ENCODE measurements at places on chromosomes 3 and 15.

GRCh38 chr3:71438904-71439303, 144.6 kb downstream of the FOXP1 start:
- no peak for DNase-seq

DNA sequence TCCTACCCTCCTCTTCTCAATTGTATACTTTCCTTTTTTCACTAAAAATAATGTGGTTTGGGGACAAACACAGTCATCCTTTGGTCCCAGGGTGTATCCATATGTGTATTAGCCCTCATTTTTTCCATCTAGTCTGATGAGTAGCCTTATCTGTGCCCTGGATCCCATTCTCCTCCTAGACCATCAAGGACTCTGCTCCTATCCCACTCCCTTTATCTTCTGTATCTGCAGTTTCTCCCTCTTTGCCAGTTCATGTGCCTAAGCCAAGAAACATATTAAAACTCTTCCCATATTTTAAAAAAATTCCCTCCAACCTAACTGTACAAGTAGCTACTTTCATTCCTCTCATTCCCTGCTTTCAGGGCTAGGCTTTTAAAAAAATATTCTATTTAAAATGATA, 25.2 kb downstream of the CCDC14 start:
- DNase-seq = no peak

DNA sequence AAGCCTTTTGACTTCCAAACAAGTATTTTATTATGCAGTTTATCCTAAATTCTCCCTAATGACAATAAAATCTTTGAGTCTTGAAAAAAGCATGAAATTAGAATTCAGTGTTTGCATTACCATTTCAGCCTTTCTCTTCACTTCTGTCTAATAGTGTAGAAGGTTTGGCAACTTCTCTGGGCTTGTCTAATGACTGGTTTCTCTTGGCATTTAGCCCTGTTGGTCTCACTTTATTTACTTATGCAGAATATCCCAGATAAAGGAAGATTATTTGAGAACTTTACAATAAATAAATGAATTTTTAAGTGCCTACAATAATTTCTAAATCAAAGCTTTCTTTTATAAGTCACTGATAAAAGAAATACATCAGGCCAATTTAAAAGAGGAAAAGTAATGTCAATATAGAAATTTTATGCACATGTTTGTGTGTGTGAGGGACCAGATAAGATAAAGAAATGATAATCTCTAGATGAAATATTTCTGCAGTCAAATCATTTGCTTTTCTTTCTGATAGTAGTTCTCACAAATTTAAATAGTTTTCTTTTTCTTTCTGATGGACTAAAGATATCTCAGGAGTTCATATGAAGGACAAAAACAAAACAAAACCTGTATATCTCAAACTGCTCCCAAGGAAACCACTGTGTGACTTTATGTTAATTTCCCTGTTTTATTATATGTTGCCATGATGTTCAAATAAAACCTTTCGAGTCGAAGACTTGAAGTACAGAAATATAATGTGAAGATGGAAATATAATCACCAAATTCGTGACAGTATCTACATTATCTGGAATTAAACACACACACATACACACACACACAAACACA, 533.1 kb upstream of the CBLB start:
- no peak for DNase-seq

DNA sequence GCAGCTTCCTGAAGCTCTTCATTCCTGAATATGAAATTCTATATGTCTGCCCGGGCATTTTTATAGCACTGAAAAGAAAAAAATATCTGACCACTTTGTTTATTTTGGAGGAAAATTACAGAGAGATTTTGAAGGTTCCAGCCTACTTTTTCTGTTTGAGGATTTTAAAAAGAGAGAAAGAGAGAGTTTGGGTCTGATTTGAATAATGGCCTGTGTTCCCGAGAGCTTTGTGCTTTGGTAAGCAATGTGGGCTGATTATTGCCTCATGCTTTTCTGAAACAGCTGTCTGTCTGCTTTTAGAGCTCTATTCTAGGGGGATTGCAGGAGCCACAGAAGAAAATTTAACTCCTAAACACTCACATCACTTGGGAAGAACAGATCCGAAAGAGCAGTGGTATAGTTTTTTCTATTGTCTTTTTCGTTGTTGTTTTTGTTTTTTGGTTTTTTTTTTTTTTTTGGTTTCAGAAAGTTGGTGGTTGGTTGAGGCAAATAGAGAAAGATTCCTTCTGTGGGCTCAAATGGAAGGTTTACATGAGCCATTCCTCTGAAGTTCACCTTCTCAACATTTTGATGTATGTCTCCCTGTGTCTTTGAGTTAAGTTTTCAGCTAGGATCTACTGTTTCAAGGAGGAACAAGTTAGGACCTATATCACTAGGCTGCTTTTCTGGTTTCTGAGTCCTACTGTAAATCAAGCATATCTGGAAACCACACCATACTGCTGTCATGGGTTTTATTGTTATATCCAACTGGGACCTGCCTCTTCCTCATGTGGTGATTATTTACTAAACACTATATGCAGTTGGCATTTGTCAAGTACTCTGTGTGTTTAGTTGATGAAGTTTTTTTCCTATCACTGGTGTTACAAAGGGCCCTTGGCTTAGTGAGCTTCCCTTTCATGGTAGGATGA, 178.9 kb downstream of the KCNMB2 start:
- DNase-seq = no peak

DNA sequence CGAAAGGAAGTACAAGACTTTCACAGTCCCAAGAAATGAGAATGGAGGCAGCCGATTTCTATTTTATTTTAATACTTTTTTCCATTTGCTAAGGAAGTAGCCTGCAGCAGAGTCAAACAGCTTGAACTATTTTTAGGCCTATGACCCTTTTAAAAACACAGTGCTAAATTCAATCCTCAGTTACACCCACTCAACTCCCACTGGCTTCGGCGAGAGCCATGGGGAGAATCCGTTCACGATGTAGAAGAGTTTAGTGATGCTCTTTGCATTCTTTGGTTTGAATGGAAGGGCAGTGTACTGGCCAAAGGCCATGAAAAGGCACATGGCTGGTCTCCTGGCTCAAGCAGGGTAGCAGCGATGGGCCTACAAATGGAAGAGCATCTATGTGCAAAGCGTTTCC, 343.5 kb downstream of the FOXP1 start:
- no peak for DNase-seq

DNA sequence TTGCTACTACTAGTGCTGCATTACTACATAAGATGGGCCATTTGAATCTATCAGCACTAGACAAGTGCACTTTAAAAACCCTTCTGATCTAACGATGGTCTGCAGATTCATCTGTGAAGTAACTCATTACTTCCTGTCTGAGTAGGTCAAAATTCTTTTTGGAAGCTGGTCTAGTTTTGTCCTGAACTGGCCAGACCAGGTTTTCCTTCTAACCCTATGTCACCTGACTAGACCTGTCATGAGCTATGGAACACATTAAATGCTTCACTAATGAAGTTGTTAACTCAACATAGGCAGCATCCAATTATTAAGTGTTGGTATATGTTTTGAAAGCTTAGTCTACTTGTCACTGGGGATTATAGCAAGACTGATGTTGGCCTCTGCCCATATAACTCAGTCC, 10.1 kb upstream of the RBM5 start:
- no peak for DNase-seq

DNA sequence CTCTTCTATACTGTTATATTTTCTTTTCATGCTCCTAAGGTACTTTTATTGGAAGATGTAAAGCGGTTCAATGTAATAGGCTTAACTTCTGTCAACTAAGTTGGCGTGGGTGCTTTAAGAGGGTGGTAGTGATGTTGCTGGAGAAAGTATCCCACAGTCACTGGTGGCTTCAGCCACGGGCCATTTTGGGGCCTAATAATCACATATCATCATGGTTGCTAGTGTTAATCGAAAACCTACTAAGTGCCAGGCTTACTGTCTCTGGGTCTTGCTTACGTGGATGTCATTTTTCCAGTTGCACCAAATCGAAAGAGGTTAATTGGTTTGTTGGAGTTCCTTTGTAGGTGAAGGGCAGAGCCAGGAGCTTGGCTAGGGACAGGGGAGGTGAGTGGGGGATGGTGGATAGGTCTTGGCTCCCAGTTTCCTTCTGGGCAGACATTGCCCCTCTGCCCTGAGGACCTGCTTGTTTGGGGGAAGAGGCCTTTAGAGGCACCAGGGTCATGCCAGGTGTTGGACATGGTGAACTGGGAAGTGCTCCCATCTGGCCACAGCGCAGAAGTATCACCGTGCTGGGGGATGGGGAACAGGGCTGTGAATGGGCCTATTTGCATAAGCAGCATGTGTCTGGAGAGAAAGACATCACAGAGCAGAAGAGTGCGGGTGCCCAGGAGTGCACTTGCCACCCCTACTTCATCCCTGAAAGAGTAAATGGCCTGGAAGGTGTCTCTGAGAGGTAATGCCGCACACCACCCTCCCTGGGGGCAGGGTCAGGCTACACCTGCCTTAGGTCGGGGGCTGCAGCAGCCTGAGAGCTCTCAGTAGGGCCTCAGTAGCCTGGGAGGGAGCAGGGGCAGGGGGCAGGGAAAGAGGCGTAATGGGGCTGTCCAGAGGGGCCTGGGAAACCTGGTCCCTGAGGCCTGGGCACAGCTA, 62.4 kb upstream of the POLG start:
- DNase-seq = no peak

- no peak for DNase-seq
Measured at GRCh38 chr15:85289677-85290365, 90.6 kb upstream of the AKAP13 start.

GRCh38 chr3:150599611-150600297, 3.4 kb upstream of the SELENOT start:
- DNase-seq = no peak

DNA sequence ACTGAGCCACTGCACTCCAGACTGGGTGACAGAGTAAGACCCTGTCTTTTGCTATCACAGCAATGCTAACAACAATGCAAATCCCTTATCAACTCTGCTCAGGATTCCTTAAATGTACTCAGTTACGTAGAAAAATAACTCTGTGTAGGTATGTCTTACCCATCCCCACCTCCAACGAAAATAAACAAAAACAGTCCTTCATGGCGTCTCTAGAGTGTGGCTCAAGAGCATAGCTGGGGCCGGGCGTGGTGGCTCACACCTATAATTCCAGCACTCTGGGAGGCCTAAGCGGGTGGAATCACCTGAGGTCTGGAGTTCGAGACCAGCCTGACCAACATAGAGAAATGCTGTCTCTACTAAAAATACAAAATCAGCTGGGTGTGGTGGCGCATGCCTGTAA, 13.2 kb upstream of the NCKIPSD start:
- no peak for DNase-seq

GRCh38 chr3:88009066-88009465, 49.7 kb downstream of the CGGBP1 start:
- no peak for DNase-seq

DNA sequence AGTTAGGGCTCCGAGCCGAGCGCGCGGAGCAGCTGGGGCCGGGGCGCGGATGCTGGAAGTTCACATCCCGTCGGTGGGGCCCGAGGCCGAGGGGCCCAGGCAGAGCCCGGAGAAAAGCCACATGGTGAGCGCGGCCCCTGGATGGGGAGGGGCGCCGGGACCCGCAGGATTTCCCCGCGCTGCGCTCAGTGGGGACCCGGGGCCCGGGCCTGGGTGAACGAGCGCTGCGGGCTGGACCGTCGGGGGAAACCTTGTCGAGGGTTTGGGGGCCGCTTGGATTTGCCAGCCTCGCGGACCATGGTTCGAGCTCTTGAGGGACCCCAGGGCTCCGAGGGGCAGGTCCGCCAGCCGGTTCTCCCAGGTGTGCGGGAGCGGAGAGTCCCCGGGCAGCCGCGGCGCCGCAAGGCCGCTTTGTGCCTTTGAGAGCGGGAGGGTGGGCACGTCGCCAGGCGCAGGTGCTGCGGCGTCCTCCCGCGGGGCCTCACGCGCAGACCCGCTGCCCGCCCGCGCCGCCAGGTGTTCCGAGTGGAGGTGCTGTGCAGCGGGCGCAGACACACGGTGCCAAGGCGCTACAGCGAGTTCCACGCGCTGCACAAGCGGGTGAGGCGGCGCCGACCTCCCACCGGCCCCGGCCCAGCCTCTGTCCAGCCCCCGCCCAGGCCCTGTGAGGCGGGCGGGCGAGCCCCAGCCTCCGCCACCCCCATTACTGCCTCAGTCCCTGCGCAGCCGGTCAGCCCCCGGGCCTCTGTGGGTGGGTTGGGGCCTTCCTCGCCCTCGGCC, at the start of gene SNX22:
SNX22 (plus strand) TSS at position 5 of the 780 bp plus-strand sequence; CDS start at position 50, 45 bp downstream.
- no peak for DNase-seq

GRCh38 chr15:63805993-63806980, 27.5 kb downstream of the HERC1 start:
- DNase-seq = no peak

- DNase-seq = no peak
Measured at GRCh38 chr15:101697488-101697887, 26.8 kb downstream of the TARS3 start.

DNA sequence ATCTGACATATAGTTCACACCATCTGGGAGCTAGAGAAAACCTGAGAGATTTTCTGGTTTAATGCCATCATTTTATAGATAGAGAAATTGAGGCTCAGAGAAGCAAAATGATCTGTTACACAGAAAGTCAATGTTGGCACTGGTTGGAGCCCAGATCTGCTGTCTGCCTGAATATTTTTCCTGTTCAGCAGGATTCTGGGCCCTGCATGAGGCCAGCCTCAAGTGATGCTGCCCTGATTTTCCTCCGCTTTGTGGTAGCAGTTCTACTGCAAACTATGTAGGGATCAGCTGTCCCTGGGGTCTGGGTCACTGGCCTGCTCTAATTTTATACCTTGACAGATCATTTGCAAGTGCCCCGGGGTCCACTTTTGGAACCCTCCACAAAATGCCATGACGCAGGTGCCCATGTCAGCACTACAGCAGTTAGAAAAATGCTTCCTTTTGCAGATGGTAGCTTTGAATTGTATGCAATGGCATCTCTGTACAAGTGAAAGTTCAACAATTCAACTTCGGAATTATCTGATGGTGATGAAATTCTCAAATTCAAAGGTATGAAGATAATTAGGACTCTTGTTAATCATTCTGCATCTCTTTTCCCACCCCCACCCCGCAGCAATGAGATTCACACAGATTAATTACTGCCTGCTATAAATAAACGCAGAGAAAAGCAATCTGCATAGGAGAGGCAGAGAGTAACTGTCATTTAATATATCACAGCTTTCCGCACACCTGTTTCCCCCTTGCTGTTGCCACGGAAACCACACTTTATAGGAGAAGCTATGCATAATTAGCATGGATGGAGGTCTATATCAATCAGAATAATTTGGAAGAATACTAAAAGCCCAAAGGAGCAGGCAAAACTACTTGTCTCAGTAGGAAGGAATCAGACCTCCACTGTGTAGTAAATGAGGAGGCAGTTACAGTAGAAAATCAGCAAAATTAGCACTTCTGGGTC, 222.6 kb downstream of the PDCD6IP start:
- no peak for DNase-seq

GRCh38 chr15:70589221-70589620, 174.1 kb downstream of the UACA start:
- DNase-seq = no peak

- DNase-seq = no peak
Measured at GRCh38 chr3:119035014-119035346, 334 bp upstream of the IGSF11 start.

- no peak for DNase-seq
Measured at GRCh38 chr3:42349765-42350594, 60.4 kb downstream of the LYZL4 start.

GRCh38 chr15:57165992-57166391, 210.3 kb upstream of the CGNL1 start:
- DNase-seq = no peak

DNA sequence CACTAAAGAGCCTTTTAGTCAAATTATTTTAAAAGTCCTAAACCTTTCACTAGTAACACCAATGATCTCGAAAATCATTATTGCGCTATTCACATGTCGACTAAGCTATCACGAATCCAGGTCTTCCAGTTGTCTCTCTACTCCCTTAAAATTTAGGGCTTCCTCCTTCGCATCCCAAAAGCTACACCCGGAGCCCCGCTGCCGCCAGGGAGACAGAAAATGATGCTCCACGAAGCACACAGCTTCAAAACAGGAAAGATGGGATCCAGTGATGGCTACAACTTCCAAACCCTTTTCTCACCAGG, 253 bp downstream of the IFT80 start:
- DNase-seq = no peak

Measured in NCI-H187 (cell line).